ENCODE measurements at places on chromosomes 3 and 15.

GRCh38 chr15:63042877-63043334 is 359 bp downstream of the TPM1 start:
- DNase-seq, result no peak

DNA sequence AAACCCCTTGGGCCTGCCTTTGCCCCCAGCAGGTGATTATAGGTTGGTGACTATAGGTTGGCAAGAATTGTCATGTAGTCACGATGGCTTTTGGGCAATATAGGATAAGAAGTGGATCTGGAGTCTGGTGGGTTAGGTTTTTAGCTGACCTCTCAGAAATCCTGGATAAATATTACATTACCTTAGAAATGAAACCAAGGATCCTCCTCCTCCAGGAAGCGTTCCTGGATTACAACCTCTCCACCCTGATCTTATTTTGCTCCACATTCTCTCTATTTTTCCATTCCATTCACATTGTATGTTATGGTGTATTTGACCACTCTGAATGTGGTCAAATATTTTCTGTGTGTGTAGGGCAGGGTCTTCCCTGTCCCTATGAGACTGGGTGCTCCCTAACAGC is 82.3 kb downstream of the SEMA5B start:
- no peak for DNase-seq

GRCh38 chr3:8629151-8630021 is 15.2 kb downstream of the SSUH2 start:
- peak; percentile 46 for DNase-seq

DNA sequence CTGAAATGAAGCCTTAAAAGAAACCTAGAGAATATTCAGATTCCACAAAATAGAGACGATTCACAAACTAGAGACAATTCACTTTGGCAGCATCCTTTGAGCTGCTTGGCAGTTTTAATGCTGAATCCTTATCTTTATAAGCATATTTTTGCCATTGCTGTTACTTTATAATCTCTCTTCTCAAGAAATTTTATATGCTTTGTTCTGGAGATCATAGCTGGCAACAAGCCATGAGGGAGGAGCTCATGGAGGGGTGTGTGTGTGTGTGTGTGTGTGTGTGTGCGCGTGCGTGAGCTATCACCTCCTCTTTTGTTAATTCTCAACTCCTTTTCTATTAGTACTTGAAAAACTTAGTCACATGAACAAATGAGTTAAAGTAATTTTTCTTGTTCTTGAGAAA is 495.0 kb upstream of the RGMA start:
- DNase-seq, result no peak

DNA sequence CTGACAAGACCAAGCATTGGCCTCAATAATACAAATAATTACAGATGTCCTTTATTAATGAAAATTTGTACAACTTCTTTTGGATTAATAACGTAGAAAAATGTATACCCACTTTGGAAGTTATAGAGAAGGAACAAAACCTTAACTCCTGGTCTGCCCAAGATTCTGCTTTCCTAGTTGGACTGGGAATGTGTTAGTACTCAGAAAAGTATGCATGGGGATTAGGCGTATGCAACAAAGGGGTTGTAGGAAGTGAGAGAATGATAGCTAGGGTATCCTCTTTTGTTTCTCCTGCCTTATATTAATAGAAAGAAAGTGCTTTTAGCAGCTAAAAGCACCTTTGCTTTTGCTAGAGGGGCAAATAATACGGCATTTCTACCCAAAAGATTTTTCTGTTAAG is 116.2 kb upstream of the LRRFIP2 start:
- DNase-seq, result no peak

DNA sequence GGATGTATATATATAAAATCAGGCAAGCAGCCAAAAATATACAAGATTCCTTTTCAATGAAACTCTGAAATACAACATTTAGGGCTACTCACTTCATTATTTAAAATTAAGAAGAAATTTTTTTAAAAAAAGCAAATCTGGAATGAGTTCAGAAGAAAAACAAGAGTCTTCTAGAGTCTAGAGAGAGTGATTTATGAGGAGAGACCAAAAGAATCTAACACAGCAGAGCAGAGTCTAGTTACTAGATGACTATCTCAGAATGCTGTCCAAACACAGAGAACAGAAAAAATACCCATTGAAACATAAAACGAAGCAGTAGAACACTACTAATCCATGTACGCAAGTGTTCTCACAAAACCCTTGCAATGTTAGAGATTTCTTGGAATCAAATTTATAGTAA is 275.2 kb upstream of the CBLB start:
- DNase-seq, result no peak

DNA sequence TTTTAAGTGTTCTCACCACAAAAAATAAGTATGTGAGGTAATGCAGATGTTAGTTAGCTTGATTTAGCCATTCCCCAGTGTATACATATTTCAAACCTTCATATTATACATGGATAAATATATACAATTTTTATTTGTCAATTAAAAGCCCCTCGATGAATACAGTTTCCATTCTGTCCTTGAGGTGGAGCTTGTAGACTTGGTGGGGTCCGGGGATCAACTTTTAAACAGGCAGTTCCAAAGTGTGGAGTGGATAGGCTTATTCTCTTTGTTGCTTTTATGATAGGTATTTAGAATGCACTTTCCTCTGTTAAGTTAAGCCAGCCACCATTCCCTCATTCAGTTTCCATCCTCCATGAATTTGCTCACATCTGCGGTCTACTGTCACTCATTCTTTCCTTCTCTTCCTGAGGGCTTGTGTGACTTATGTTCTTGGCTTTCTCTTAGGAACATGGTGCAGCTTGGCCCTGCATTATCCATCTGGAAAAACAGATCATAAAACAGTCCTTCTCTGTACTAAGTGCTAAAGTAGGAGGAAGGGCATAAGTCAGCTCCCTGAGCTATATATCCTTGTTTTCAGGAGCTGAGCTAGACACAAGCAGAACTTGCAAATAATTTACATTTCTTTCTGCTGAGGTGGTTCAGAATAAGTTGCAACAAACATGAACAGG is 149.1 kb downstream of the NFKBIZ start:
- DNase-seq, result no peak

DNA sequence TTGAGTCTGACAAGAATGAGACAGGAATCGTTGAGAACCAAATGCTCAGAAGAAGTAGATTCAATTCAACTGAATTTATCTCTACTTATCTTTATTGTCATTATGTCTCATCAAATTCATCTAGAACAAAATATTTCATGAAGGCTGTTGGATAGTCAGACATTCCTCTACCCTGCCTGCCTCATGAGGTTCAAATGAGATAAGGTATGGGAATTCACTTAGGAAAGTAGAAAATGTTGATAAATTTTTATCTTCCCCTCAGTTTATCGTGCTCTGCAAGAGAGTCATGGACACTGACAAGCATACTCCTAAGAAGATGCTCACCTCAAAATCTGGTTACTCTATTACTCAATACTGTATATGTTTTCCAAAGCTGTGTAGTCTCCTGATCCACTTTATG is 149.7 kb upstream of the CDIN1 start:
- no peak for DNase-seq

DNA sequence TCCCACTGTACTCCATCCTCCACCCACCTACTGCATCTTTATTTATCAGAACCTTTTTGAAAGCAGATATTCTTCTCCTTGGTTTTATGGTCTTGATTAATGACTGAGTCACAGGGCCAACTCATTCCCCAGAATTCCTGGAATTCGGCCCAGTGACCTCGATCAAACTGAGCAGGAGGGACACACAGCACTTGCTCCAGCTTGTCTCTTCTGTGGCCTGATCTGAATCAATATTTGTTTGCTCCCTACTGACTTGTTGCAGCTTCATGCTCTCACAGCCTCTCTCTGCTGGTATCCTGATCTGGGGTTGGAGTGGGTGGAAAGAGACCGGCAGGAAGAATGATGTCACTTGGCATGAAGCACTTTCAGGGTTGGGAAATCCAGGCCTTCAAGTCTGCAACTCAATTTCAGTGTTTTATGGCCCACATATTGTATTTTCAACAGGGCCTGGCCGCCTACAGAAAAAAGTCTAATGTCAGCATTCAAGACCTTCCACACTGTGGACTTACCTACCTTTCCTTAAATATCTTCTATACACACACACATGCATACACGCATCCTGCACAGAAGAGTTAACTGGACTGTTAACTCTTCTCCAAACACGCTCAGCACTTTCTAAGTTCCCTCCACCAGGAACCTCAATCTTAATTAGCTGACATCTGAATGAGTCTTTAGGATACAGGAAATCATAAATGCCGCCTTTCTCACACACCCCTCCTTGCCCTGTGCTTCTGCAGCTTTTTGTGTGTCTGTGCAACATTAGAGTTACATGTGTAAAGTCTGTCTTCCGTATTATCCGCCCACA is 4.6 kb downstream of the ANXA2 start:
- DNase-seq, result no peak

- no peak for DNase-seq
These were observed 84.5 kb downstream of the LRRK1 start for GRCh38 chr15:101003706-101004105.

- no peak for DNase-seq
These were observed 66.8 kb downstream of the ABTB1 start for GRCh38 chr3:127739347-127740135.

GRCh38 chr3:102511639-102512038 is 76.8 kb downstream of the ZPLD1 start:
- DNase-seq, result no peak

DNA sequence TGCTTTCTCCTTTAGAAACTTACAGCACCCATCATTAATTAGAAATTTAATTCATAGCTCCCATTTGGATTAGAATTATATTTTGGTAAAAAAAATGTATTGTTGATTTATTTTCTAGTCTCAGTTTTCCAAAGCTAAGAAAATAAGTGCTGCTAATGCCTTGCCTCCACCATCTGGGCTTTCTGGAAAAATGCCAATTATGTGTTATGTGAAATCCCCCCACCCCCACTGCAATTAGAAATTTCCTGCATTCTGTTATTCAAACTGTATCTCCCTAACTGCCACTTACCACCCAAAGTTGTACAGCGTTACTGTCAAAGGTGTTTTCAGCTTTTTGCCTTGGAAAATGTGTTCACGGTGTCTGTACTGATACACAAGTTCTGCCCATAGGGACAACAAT is 617.2 kb upstream of the UBE2E2 start:
- no peak for DNase-seq

DNA sequence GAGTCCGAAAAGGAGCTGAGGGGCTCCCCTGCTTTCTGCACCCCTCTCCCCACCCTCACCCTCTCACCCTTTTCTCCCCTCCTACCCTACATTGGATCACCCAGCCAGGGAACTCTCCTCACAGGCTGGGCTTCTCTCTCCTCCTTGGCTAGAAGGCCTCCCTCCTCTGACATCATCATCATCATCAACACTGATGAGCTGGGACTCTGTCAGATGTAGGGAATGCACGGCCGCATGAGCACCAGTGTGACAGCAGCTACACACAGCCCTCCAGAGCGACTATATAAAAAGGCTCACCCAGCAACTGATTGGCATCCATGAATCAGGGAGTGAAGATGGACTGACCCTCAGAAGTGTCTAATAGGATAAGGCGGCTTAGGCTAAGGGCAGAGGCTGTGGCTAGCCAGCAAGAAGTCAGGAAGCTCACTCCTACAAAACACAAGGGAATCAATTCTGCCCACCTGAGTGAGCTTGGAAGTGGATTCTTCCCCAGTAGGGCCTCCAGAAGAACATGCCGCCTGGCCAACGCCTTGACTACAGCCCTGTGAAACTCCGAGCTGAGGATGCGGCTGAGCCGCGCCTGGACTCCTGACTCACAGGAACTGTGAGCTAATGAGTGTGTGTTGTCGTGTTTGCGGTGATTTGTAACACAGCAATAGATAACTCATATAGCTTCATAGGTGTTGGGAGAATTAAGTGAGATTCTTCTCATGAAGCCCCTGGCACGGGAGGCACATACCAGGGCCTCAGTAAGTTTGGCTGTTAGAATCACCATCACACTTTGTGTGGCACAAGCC is 147.6 kb downstream of the FAM43A start:
- DNase-seq, result no peak

GRCh38 chr3:46666453-46666845 is 27.0 kb downstream of the ALS2CL start:
- DNase-seq, result no peak

DNA sequence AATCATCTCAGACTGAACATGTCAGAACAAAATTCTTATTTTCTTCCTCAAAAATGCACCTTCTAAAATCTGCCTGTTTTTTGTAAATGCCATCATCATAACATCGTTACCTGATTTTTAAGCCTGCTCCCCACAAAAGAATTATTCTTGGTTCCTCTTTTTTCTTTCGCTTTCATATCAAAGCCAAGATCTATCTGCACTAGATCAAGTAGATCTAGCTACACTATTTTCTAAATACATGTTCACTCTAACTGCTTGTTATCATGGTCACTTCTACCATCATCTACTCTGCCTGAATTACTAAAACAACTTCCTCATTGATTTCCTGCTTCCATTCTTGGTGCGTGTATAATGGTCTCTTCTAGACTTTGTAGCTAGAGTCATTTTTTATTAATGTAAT is 217.7 kb downstream of the ARPP21 start:
- DNase-seq, result no peak

DNA sequence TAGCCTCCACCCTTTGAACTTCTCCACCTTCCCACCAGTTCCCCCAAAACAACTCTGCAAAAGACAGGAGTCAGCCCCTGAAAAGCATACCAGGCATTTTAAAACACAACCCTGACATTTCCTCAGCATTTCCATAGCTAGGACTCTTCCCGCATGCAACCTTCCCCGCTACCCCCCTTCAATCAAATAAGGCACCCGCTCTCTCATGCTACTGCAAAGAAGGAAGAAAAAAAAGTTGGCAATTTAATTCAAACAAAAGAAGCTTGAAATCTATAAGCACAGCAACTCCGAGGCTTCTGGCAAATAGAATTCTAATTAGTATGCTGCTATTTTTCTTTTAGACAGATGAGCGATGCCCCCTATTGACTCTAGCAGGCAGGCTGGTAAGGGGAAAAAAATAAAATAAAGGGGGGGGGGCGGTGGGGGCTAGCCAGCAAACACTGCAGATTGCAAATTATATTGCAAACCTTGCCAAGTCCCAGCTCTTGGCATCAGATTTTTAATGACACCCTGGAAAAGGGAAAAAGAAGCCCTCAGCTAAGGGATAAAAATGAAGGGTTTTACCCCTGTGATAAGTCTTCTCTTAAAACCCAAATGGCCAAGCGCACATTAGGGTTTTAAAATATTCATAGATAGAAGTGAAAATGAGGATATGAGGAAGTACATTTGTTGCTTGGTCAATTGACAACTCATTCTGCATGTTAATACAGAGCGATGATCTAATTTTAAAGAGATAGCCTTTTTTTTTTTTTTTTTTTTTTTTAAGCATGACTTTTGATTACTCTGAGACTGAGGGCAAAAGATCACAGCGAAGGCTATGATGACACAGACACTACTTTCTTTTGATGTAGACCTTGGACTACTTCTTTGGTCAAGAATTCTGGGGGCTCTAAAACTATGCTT is 255.2 kb downstream of the NR2F2 start:
- DNase-seq, result no peak

DNA sequence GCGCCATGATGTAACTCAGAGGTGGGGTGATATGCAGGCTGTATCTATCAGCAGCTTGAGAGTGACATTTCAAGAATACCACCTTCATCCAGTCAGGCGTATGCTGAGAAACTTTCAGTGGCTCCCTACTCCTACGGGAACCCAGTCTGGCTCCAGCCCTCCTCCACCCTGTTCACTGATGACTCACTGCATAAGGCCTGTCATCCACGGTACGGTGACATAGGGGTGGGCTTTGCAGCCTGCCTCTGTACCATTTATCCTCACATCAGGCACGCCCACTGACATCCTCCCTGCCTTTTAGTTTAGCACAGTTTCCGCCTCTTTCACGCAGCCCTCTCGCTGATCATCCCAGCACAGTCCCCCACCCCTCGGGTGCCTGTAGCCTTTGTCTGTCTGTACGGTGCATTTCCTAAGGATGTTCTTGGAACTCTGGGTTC is 11.7 kb downstream of the PXYLP1 start:
- peak; percentile 68 for DNase-seq

- DNase-seq, result no peak
These were observed 1.8 kb downstream of the SLC6A1 start for GRCh38 chr3:10994306-10994705.

All from stimulated activated CD8-positive, alpha-beta memory T cell treated with anti-CD3 and anti-CD28 coated beads, Interleukin-7, amount 100 ng/mL, for 4 hours (primary cell).